AG09309 (cell line): ENCODE measurements at places on chromosomes 2 and 18.

GRCh38 chr2:136065384-136065783, 52.6 kb downstream of the CXCR4 start:
- DNase-seq = no peak

DNA sequence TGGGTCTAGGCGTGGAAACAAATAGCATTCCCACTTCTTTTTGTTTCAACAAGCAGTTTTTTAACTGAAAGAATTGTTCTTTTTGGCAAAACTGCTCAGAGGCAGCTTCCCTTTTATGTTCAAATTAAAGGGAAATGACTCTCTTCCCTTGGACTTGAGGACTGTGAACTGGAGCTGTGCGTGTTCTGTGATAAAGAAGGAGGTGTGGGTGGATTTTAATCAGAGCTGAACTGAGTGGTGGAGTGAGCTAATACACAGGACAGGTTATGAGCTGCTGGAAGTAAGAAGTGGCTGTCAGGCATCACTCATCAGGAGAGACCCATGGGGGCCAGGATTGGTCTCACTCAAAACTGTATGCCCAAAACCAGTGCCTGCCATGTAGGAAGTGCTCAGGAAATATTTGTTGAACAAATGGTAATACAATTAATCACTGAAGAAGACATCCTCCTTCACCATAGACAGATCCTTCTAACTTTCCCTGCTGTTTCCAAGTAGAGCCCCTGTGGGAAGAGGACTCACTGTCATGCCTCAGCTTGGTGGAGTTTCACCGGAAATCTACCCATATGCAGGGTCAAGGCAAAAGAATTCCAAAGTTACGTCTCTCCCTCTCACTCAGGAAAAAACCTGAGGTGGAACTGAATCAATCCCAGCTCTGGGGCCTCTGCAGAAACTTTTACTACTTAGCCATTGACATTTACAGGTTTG, 55.9 kb downstream of the FEZ2 start:
- DNase-seq = no peak

DNA sequence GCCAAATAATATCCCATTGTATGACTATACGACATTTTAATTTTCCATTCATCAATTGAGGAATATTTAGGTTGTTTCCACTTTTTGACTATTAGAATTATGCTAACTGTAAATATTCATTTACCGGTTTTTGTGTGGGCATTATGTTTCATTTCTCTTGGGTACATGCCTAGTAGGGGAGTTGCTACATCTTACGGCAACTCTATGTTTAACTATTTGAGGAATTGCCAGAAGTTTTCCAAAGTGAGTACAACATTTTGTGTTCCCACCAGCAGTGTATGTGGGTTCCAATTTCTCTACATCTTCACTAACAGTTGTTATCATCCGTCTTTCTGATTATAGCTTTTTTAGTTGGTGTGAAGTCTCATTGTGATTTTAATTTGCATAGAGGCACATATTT, 1.6 kb upstream of the KDSR start:
- DNase-seq = no peak

GRCh38 chr2:172119089-172119488, 16.4 kb upstream of the DLX2 start:
- DNase-seq = no peak
